GM12878 (cell line): ENCODE measurements at places on chromosomes 6 and 20. TPM values are rescaled to one million over a fixed set of nuclear protein-coding genes. Genes with fewer than 3 reads are reported as not detected.

DNA sequence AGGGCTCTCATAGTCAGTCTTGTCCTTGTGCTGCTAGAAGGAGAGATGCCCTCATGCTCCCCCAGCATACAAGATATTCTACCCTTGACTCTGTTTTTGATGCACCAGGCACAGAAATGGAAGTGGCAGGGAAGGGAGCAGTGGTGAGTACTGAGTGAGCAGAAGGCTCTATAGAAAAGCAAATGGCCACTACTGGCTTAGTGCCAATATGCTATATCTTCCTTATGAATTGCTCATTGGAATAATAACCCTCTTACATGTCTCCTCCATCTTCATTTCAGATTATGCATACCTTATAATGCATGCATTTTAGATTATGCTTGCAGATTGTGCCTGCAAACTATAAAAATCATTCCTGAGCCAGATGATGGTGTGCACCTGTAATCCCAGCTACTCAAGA is 82.8 kb downstream of the MAP3K5 start:
- no peak for DNase-seq

- no peak for DNase-seq
Measured at GRCh38 chr6:35371494-35372262, 29.3 kb downstream of the PPARD start.

Gene OTOR
- not detected in 2 replicates for total RNA-seq

Gene SPEF1
- total RNA-seq = not detected in 2 replicates

Gene PKHD1
- total RNA-seq = 0.03 and 0.05 TPM in 2 replicates
